Activated effector memory CD4-positive, alpha-beta T cell treated with Interleukin-2 at 50 U/mL for 16 hours (primary cell): ENCODE measurements at places on chromosomes 4 and X.

DNA sequence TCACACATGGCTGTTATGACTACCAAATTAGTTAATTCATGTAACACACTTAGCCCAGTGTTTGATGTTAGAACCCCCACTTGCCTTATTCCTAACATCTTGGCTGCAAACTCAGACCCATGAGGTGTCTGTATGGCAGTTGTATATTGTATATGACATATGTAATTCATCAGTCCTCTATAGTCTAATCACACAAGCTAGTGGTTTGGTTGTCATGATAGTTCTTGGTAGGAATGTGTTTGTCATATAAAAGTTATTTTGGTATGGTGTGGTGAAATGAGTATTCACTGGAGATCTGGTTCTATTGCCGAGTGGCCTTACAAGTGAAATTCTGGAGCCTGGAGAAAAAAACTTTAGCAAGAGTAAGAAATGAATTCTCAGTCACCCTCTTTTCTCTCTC is 149.2 kb downstream of the AWAT2 start:
- DNase-seq: no peak

DNA sequence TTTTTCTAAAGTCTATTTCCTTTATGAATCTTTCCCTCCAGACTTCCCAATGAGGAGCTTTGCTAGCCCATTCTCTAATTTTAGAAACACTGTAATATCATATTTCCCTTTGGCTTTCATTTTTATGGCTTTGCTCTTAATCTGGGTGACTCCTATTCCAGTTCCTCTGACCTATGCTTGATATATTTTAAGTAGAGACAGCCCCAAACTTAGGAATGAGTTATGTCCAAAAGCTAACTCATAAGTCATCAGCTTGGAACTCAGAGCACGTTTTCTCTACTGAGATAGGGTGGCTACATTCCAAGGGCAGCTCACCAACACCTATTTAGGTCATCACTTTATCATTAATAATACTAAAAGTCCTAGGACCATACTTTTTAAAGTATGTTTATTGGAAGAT is 77.8 kb downstream of the OR13H1 start:
- DNase-seq: no peak

DNA sequence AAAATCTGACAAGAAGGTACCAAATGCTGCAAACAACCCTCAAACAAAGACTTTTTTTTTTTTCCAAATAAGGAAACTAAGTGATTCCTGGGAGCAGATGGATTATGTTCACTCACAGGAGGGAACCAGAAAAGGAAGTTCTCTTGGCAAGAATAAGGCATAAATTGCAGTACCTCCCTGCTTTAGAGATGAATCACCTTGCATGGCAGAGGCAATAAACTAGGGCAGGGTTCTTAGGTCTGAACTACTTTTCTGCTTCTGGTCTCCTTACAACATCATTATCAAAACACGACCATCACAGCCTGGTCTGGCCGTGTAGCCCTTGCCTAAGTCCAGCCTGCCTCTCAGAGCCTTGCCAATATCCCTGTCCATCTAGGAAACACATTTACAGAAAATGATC is 6.3 kb downstream of the TMEM31 start:
- DNase-seq: no peak

DNA sequence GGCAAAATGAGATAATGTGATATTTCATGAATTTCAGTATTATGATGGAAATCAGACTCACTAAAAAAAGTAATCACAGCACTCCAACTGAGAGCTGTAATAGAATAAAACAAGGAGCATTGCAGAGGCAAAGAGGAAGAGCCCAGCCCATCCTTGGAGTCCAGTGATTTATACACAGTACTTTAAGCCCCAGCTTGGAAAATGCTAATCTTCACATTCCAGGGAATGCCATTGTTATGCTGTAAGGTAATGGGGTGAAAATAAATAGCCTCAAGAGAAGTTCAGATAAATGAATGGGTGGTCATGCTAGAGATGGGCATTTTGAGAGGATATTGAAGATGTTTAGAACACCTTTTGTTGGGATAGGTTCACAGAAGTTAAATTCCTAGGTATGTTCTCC is 190.3 kb upstream of the TAPT1 start:
- DNase-seq: no peak

DNA sequence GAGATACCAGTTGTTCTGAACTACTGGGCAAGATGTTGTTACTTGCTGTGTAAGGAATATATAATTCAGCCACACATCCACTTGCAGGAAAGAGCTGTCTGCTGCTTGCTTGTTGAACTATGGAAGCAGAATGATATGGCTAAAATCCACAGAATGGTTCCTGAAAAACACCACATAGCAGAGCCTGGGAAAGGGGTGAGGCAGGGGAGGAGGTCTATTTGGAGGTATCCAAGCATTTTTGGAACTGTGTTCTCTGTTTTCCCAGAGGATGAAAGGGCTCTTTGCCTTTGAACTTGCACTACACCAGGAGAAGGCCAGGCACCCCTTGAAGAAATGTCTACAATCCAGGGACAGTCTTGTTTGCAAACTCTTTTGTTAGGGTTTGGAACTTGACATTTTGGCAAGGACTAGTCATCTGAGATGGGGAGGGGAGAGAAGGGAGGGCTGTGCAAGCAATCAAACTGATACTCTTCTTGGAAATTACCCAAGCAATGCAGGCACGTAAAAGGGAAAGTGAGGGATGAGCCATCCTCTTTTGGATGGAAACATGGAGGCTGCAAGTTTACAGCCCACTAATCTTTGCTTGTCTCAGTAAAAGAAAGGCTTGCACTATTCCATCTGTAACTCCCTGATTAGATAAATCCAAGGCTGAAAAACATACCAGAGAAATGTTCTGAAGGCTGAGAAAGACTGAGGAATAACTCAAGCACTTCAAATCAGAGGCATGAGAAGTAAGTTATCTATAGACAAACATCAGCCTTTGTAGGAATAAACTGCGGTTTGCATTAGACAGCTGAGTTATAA is 141.0 kb downstream of the TSPAN5 start:
- no peak for DNase-seq
